Uterus (tissue), 4 donors: ENCODE measurements at places on chromosomes 4 and X. TPM values are rescaled to one million over a fixed set of nuclear protein-coding genes. Genes with fewer than 3 reads are reported as not detected.

DNA sequence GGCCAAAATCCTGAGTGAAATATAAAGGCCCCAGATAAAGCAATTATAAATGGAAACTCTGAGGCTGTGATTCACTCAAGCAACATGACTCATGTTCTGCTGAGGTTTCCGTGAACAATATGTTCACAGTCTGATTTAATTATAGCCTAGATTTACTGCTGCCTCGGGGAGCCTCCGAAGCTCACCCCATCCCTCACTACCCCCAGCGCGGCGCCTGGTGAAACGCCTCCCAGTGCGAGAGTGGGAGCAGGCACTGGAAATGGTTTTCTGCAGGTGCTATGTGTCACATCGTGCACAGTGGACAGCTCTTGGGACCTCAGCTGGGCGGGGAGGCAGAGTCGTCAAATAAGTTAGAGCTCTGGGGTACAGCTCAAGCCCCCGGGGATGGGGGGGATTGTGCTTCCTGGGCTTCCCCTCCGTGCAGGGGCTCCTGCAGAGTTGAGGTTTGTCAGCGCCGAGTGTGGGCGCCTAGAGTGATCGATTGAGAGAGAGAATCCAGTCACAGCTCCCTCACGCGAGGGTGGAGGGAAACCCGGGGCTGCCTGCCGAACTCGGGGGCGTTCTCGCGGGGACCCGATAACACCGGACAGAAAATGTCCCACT lies 110.6 kb downstream of the PHKA2 start:
- DNase-seq, result peak; percentile 66

DNA sequence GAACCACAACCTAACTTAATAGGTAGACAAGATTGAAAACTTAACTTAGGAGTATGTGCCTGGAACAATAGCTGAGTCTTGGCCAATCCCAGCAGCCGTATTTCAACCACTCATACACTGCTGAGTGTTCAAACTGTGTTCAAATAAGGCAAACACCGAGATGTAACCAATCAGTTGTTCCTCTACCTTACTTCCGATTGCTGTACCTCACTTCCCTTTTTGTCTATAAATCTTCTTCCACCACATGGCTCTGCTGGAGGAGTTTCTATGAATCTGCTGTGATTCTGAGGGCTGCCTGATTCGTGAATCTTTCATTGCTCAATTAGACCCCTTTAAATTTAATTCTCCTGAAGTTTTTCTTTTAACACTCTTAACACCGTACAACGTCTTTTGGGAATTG lies 108.0 kb downstream of the ANAPC4 start:
- DNase-seq, result no peak

- no peak for DNase-seq
These were observed 43.4 kb downstream of the NKX6-1 start for GRCh38 chr4:84455697-84456096.

GRCh38 chrX:34559325-34559724 lies 97.8 kb downstream of the TMEM47 start:
- DNase-seq, result no peak

Gene ANK2
- 64.5 TPM for total RNA-seq

Gene ADGRL3
- 411 TPM for total RNA-seq

Gene ASB12
- 0.35 TPM for total RNA-seq

Gene NPNT
- total RNA-seq, result 69.9 TPM
